ENCODE measurements at places on chromosomes 7 and 10.
A peak's percentile ranks its signal among the peaks of the same experiment; 100 is the strongest.

DNA sequence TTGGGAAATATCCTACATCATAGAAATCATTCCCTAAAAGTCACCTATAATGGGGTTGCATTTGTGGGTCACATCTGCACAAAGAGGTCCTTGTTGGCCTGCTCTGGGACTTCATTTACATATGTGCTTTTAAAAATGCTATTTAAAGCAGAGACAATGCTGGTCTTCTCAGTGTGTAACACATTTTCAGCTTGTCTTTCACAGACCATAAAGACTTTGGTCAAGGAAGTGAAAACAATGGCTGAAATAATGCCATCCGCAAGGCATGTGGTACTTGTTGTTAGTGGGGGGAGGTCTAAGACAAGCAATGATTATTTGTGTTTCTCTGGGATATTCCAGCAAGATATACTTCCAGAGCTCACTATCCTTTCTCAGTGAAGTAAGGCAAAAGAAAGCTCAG lies 84.6 kb upstream of the PDLIM1 start:
- no peak for DNase-seq

GRCh38 chr10:91460681-91461080 lies 50.5 kb downstream of the HECTD2 start:
- no peak for DNase-seq

GRCh38 chr7:77734659-77735421 lies 38.6 kb downstream of the RSBN1L start:
- DNase-seq, result no peak

- no peak for DNase-seq
Measured at GRCh38 chr7:129688503-129689222, 77.1 kb downstream of the NRF1 start.

GRCh38 chr7:17687361-17687760 lies 252.9 kb downstream of the SNX13 start:
- DNase-seq, result no peak

DNA sequence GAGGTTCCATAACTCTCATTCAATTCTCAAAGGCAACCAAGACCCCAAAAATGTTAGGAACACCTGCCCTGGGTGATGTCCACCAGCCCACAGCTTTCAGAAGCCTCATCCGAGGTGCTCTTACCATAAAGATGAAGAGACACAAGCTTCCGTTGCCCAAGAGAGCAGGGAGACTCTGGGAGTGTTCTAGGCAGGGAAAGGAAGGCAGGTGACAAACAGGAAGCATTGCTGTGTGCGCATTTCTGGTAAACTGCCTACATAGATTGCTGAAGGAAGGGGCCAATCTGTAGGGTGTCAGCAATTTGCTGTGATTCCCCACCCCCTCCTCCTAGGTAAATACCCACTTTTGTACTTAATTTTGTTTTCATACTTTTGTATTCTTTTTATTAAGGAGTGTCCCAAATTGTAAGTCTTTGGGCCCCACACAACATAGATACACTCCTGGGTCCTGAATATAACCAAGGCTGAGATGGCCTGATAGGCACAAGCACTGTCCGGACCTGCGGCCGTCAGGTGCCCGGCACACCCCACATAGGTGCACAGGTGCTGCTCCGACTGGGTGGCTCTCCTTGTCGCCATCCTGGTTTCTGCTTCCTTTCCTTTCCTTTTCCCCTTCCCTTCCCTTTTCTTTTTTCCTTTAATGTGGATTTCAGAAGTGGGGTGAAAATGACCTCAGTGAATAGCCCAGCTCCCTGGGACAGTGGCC lies 51.4 kb upstream of the SMNDC1 start:
- no peak for DNase-seq

DNA sequence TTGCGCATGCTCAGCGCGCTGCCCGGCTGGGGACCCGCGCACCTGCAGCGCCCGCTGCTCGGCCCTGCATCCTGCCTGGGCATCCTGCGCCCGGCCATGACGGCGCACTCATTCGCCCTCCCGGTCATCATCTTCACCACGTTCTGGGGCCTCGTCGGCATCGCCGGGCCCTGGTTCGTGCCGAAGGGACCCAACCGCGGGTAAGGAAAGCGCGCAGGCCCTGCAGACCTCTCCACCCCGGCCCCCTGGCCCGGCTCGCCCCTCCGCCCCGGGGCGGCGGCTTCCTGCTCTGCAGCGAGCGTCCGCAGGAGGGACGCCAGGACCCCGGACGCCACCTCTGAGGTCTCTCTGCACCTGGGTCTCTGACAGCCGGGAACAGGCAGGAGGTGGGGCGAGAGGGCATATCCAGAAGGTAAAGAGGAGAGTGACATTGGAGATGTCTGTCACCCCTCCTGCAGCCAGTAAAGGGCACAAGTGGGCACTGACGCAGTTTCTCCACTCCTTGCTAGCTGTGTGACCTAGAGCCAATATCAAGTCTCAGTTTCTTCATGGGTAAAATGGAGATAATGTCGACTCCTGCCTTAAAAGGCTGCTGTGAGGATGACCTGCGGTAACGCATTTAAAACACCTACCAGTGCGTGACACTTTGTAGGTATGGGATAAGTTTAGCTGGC lies 338 bp downstream of the ATP6V0E2 start:
- DNase-seq, result peak; percentile 52

GRCh38 chr7:2633538-2634266 lies 1.9 kb downstream of the TTYH3 start:
- no peak for DNase-seq

DNA sequence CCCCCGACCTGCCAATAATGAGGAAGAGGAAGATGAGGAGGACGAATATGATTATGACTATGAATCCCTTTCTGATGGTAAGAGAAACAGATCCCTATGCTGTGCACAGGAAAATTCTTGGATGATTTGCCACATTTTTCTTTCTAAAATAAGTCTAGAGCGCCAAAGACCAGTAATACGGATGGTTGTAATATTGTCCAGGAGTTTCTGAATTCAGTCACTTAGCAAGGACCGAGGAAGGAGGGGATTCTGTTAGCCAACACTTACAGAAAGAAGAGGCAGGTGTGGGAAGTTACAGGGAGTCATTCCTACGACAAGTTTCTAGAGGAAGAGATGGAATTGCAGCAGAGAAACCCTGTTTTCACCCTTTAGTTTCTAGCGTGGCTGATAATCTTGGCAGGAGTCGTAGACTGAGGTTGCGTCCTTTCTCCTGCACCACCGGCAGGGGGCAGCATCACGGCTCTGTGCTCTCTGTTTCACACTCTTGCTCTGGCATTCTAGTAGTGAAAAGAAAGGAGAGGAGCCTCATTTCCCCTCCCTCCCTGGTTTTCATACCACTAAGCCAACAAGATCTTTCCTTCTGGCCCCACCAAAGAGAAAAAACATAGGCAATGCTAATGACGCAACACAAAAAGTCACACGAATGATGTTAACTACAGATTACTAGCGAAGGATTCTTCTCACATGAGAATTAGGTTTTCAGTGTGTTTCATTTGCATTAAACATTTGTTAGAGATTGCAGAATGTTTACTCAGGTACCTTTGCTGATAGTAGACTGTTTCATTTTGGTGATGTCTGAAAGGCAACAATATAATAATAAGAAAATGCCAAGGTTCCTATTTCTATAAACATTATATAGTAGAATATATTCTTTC lies 82.7 kb downstream of the NOC3L start:
- no peak for DNase-seq

DNA sequence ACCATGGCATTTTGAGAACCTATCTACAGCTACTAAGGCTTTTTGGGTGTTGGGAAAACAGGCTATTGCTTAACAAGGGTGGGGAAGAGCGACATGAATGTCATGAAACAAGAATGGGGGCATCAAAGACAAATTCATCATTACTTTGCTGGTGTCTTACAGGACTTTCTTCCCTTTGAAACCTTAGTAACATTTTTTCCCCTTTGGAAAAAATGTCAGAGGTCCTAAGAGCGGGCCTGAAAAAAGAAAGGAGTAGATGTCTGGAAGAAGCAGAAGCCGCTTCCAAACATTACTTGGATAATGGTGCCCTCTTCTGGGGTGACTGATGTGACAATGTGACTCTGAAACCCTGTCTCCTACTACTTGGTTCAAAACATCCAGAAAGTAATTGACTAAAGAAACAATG lies 3.8 kb upstream of the DDX50 start:
- DNase-seq, result peak; percentile 62

DNA sequence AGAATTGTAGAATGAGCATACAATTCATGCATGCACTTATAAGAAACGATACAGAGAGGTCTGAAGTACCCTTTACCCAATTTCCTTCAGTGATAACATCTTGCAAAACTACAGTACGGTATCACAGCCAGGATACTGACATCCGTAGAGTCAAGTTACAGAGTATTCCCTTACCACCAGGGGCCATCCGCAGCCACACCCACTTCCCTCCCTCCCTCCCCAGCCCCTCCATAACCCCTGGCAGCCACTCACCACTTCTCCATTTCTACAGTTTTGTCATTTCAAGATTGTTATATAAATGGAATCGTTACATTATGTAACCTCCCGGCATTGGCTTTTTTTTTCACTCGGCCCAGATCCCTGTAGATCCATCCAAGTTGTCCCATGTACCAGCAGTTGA lies 113.6 kb upstream of the RET start:
- DNase-seq, result no peak

DNA sequence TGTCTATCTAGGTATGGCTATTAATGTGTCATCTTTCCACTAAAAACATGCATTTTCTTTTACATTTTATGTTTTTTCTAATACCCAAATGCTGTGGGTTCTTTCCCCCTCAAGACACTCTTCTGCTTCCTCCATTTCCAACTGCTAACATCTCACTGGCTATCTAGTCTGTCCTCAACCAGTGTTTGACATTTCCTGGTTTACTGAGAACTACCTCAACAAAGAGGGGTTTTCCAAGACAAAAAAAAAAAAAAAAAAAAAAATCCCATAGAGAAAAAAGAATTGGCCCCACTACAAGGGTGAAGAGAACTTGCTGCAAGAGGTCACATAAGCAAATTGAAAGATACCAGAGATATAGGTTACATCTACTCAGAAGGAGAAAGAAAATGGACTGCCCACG lies 359.7 kb downstream of the CRPPA start:
- no peak for DNase-seq

DNA sequence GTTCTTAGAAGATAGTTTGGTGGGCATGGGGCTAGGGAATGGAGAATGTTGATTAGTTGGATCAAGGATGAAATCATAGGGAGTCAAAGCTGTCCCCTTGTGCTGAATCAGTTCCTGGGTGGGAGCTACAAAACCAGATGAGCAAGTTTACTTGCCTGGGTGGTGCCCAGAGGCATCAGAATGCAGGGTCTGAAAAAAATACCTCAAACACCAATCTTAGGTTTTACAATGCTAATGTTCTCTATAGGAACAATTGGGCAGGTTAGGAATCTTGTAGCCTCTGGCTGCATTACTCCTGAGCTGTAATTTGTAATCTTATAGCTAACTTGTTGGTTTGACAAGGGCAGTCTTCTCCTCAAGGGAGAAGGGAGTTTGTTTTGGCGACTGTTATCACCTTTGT lies 34.4 kb downstream of the LHFPL3 start:
- no peak for DNase-seq

GRCh38 chr10:44575601-44576380 lies 190.9 kb upstream of the CXCL12 start:
- no peak for DNase-seq

- DNase-seq, result no peak
Measured at GRCh38 chr7:34550996-34551395, 107.0 kb upstream of the NPSR1 start.

GRCh38 chr7:103996017-103996551 lies 6.6 kb upstream of the RELN start:
- no peak for DNase-seq

- DNase-seq, result no peak
Measured at GRCh38 chr10:61010863-61011262, 66.9 kb upstream of the RHOBTB1 start.

DNA sequence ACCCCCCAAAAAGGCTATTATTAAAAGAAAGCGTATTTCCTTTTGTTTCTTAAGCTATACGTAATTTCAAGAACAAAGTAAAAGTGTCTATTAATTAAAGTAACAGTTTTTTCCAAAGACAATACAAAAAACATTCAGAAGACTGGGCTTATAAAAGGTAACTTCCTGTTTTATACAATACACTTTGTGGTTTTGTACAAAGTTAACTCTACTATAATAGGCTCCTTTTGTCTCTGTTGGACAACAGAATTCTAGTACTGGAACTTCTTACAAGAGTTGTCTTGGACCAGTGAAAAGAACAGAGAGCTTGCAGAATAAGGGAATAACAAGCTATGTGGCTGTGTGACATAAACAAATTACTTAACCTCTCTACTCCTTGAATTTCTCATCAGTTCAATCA lies 21.5 kb downstream of the SFMBT2 start:
- no peak for DNase-seq

GRCh38 chr10:43190775-43191174 lies 52.5 kb downstream of the CSGALNACT2 start:
- no peak for DNase-seq

DNA sequence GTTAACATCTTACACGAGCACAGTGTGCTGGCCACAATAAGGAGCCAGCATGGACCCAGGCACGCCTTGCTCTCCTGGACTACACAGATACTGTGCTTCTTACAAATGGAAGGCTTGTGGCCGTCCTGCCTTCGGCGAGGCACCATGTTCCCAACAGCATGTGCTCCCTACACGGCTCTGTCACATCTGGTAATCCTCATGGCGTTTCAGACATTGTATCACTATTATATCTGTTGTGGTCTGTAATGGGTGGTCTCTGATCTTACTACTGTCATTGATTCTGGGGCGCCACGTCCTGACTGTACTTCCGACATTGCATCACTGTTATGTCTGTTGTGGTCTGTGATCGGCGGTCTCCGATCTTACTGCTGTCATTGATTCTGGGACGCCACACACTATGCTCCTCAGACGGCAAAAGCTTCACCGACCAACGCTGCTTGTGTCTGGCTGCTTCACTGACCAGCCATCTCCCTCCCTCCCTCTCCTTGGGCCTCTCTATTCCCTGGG lies 195.4 kb downstream of the MAD1L1 start:
- no peak for DNase-seq

- no peak for DNase-seq
Measured at GRCh38 chr7:116543664-116544063, 18.8 kb downstream of the CAV1 start.

DNA sequence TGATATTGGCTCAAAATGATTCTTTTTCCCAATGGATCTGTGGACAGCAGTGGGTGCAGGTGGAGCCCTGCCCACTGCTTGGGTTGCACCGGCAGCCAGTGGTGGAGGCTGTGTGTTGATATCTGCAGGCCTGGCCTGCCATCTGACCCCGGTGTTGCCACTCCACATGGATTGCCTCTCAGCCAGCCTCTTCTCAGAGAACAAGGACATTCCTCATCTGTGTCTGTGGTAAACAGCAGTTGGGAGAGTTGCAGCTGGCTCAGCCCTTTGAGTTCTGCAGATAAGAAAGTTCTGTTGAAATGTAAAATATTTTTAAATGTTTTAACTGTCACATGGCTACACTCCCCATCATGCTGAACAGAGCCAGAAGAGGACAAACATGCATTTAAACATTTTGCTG lies 374.9 kb upstream of the CELF2 start:
- DNase-seq, result no peak
